Kidney glomerular epithelial cell (primary cell): ENCODE measurements at places on chromosomes 2 and 18.

- DNase-seq = peak; percentile 42
These were observed 1.4 kb upstream of the SLC23A3 start for GRCh38 chr2:219171231-219171651.

GRCh38 chr2:1599301-1600085 lies 144.8 kb downstream of the PXDN start:
- DNase-seq = no peak

GRCh38 chr2:45540942-45541341 lies 70.1 kb downstream of the SRBD1 start:
- no peak for DNase-seq

DNA sequence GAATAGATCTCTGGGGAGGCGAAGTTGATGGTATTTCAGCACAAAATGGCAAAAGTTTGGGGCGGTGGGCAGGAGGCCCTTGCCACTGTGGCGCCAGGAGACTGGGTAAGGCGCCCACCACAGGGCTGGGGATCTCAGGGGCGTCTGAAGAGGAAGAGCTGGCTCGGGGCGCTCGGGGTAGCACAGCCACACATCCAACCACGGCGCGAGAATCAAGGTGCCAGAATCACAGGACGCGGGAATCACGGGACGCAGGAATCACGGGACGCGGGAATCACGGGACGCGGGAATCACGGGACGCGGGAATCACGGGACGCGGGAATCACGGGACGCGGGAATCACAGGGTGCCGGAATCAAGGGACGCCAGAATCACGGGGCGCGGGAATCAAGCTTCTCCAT lies 174.4 kb downstream of the TMEM18 start:
- DNase-seq = no peak

- peak; percentile 39 for DNase-seq
These were observed 25.7 kb upstream of the FAM178B start for GRCh38 chr2:97011977-97012569.

DNA sequence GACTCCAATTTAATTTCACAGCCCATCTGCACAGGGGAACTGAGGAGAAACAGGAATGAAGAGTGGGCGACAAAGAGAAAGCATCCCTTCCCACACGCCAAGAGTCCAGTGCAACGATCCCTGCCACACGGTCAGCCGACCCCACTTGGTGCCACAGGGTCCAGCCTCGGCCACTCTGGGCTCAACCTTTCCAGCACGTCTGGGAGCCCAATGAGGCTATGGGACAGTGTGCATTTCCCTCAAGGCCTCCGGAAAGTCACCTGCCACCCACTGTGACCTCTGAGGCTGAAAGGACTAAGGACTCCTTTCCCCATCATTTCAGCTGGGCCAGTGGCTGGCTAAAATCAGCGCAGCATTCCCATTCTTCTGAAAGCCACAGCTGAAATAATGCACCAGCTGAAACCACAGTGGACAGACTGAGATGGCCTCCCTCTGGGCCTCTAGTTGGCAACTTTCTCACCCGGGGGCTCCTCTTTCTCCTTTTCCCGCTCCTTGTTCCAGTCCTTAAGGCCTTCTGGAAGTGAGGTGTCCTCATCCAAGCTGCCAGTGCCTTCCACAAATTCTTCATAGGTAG lies 21.2 kb downstream of the TUBB6 start:
- no peak for DNase-seq

DNA sequence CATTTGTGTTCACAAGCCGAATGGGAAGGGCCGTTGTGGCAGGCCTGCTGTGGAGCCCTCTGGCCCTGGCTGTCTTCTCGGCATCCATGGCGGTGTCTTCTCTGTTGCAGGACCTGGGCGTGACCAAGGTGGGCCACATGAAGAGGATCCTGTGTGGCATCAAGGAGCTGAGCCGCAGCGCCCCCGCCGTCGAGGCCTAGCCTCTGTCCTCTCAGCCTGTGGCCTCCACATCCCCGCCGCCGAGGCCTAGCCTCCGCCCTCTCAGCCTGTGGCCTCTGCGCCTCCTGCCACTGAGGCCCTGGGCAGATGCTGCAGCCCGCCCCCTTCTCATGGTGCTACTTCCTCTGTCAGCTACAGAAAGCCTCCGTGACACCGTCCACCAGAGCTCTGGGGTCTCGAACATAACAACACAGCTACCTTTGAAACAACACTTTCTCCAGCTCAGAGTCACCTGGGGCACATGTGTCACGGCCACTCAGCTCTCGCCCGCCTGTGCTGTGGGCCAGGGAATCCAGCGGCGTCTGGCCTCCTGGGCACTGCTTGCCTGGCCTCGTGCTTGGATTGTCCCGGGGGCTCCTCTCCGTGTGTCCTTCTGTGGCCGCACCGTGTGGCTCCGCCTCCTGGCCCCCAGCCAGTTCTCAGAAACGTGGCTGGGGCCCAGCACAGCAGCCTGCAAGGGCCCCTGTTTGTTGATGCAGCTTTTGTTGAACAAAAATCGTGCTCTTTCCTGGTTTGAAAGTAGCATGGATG lies 97.1 kb downstream of the USP40 start:
- DNase-seq = no peak

DNA sequence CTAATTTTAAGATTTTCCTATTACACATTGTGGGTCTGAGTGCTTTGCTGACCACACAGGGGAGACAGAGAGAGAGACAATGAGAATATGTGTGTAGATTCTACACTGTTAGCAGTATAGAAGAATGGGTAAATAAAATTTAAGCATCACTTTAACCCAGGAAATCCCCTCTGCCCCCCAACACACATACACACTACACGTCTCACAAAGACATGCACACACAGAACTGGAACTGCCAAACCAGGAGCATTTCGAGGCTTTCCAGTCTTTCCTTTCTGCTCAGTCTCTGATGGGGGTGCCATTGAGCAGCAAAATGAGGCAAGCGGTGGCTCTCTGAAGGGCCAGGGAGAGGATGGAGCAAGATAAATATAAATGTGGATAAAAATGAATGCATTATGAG lies 2.5 kb downstream of the MERTK start:
- DNase-seq = peak; percentile 64

DNA sequence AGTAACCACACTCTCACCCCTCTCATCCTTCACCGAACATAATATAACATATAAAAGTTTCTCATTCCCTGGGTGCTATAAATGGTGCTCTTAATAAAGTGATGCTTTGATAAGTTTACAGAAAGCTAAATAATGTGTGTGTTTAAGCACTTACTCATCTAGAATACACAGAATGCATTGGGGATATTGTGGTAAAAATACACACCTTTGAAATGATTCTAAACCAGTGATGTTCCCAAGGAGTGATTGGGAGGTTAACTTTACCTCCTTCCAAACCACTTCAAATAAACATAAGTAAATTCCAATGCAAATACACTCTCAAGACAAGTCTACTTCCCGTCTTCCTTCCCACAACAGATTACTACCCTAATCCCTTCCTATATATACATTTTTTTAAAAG lies 85.3 kb upstream of the TWSG1 start:
- no peak for DNase-seq

- DNase-seq = no peak
These were observed 298.9 kb downstream of the TCF4 start for GRCh38 chr18:55289048-55289447.

- no peak for DNase-seq
These were observed 58.9 kb downstream of the ADNP2 start for GRCh38 chr18:80167931-80168330.

GRCh38 chr2:26330604-26331003 lies 15.3 kb upstream of the SELENOI start:
- no peak for DNase-seq

DNA sequence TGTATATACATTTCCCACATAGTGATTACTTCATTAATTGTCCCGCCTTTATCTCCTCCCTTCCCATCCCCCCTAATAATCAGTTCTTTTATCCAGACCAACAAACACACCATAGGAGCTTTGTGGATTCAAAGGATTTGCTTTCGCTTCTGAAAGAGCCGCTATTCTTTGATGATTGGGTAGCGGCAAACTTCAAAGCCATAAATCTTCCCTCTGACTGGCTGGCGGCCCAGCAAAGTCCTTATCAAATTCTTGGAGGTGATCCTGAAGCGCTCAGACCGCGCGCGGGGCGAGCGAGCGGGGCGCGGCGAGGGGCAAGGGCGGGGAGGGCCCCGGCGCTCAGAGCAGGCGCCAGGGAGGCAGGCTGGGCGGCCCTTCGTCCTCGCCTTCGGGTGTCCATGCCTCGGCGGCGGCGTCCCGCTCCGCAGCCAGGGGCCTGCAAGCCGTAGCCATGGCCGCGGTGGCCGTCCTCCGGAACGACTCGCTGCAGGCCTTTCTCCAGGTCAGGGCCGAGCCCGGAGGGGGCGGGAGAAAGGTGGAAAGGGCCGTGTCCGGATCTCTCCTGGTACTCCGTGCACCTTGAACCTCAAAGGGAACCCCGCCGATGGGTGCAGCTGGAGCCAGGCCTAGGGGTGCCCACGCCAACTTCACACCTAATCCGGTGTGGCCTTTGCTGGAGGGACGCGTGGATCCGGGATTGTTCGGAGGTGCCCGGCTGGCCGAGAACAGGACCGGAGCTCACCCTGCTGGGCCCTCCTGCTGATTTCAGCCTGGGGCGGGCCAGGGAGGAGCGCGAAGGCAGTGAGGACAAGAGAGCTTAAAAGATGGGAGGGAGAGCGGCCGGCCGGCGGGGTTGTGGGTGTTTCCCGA lies at the start of gene SP5:
SP5 (plus strand) TSS at position 276 of the 870 bp plus-strand sequence; CDS start at position 452, 176 bp downstream.
- DNase-seq = no peak

GRCh38 chr2:40372283-40372985 lies 79.5 kb downstream of the SLC8A1 start:
- no peak for DNase-seq

GRCh38 chr2:223218587-223219178 lies 166.7 kb downstream of the KCNE4 start:
- DNase-seq = no peak

GRCh38 chr2:82731824-82732223 lies 1727.3 kb downstream of the SUCLG1 start:
- no peak for DNase-seq

DNA sequence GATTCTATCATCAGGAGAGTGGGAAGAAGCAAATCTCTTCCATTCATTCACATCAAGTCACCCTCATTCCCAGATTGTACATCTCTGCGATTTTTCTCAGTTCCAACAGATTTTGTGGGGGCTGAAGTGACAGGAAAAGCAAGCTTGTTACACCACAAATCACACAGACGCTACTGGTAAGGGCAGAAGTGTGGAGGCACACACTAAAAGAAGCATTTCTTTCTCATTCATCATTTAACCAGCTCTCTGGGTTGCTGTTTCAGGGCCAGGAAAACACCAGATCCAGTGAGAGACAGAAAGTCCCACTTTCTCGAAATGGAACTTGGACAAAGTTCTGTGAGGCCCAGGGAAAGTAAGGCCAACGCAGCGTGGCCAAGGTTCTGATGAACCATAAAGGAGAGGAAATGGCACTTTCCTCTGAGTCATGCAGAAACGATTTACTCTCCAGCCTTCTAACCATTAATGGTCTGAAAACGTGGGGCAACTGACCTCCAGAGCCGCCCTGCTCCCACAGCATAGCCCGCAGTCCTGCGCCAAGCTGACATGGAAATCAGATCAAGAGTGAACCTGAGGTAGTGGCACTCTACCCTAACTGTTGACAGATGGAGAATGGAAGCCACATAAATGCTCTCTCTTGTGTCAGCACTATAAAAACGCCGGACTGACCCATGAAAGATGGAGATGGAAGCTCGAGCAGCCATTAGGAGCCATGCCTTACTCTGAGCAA lies 191.0 kb downstream of the C1D start:
- DNase-seq = peak; percentile 84

GRCh38 chr2:218631837-218632236 lies 24.1 kb downstream of the PLCD4 start:
- peak; percentile 26 for DNase-seq

DNA sequence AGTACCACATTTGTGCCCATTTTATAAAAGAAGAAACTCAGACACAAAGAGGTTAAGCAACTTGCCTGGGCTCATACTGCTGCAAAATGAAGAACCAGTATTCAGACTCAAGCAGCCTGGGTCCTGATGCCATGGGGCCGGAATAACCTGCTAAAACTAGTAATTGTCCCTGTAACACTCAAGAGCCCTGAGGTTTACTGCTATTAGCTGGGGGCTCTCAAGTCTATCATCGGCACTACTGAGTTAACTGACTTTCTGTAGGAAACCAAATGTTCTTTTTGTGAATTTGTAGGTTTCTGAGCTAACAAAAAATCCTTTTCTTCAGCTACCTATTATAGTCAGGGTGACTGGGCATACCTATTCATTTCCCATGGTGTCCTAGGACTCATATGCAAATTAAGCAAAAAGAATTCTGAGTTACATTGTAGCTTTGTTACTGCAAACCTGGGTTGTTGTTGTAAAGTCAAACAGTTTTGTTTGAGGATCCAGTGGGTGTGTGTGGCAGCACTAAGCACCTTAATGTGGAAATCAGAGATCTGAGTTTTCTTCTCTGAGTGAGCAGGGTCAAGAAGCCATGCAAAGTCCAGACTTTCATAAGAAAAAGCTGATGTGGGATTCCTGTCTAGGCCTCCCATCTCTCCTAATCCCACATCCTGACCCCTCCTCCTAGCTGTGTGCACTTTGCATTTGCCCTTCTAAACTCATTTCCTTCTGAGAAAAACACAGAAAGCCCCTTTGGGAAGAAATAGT lies 72.4 kb upstream of the TNP1 start:
- DNase-seq = no peak

GRCh38 chr2:43438342-43438741 lies 157.5 kb downstream of the THADA start:
- no peak for DNase-seq

GRCh38 chr2:8615252-8615575 lies 66.6 kb upstream of the ID2 start:
- no peak for DNase-seq

DNA sequence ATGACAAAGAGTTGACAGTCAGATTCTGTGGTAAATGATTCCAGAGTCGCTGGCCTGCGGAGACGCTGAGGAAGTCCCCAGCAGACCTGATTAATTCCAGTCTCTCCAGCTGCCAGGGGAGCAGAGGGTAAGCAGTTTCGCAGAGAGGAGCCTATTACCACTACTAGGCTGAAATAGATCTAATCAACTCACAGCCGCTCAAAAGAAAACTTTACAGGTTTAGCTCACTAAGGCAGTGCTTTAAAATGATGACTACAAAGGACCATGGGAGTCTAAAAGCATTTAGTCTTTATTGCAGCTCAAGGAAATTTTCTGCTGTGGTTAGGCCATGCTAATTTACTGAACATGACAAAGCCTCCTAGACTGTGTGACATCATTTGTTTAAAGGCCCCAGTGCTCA lies 445.6 kb upstream of the POU3F3 start:
- no peak for DNase-seq

DNA sequence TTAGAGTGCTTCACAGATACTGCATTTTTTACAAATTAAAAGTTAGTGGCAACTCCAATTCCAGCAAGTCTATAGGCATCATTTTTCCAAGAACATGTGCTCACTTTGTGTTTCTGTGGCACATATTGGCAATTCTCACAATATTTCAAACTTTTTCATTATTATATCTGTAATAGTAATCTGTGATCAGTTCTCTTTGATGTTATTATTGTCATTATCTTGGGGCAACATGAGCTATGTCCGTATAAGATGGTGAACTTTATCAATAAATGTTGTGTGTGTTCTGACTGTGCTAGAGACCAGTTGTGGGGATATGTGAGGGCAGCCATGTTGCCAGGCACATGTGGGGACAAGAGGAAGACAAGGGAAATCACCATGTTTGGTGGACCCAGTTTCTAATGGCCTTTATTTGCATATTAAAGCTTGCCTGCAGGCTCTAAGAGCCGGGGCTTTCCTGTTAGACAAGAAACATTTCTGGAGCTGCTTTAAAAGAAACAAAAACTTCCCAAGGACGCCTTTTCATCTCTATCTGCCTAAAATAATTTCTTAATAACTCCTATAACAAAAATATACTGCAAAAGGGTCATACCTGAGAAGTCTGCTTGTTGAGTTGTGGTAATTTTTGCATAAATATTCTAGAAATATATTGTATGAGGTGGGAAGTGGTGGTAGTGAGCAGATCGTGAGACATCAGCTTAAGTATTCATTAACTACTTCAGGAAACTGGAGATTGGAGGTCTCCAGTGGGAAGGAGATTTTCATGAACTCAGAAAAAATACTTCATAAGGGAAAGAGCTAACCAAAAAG lies 37.2 kb downstream of the KYNU start:
- no peak for DNase-seq
